ENCODE measurements at places on chromosomes 11 and 22.

GRCh38 chr11:75959540-75959939 is 144.5 kb downstream of the UVRAG start:
- DNase-seq, result no peak

GRCh38 chr11:94876222-94876621 is 97.1 kb downstream of the CWC15 start:
- no peak for DNase-seq

- DNase-seq, result no peak
These were observed 10.0 kb downstream of the RHOG start for GRCh38 chr11:3830730-3831129.

- DNase-seq, result no peak
These were observed 371.1 kb downstream of the RAB38 start for GRCh38 chr11:87804176-87804575.

DNA sequence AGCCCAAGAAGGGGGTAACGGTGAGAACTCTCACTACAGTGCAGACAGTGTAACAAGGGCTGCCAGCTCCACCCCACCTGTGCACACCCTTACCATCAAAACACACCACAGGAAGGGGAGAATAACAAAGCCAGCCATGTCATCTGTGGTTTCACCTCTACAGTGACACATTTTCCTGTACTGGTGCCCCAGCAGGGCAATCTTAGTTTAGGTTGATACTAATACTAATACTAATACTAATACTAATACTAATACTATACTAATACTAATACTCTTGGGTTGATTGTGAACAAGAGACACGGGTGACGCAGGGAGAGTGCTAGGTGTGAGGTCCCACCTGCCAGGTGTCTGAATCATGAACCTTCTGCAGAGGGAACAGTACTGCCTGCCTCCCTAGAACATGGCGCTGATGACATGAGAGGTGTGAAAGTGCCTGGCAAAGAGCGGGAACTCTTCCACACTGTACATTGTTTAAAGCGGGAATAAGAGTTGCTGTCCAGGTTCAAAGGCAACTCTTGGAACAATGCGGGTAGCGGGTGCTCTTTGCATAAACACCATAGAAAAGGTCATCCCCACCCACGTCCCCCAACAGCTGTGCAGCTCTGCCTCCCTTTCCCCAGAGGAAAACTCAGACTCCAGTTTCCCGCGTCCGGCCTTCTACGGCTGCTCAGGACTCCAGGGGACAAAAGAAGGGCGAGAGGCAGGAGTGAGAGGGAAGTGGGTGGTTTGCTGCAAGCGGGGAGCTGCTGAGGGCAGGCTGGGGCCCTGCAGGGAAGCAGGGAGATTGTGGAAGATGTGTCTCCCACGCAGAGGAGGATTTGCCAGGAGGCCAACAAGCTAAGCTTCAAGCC is 25.0 kb upstream of the TMPRSS4 start:
- DNase-seq, result peak; percentile 76

DNA sequence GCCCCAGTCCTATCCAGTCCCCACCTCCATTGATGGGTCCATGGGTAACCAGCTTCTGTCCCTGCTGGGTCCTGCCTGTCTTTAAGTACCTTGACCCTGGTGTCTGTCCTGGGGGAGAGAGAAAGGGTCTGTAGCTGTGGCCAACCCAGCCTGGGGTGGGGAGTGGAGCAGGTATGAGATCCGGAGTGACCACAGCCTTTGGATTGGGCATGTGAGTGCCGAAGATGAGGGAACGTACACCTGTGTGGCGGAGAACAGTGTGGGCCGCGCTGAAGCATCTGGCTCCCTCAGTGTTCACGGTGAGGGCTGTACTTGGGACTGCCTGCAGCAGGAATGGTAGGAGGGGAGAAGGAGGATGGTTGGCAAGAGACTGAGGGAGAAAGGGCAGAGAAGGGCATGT is 5.2 kb downstream of the ROBO3 start:
- DNase-seq, result no peak

DNA sequence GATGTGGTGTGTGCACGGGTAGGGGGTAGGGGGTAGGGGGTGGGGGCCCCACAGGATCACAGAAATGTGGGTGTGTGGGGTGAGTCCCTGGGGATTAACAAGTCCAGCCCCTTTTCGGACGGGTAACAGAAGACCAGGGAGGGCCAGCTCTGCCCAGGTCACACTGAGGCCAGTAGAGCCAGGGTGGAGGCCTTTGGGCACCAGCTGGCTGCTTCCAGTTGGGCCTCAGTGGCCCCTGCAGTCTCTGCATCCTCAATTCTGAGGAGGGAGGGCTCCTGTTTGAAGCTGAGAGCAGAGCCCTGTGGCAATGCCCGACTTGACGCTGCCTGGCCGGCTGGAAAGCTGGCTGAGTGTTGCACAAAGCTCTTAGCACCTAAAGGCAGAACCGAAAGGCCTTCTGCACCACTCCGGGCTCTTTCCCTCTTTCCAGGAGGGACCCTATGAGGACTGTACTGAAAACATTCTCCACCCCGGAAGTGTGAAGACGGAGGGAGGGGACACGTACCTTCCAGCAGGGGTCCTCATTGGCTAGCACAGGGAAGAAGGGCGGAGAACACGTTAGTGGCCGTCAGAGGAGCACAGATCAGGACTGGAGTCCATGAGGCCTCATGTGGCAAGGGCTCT is 120.4 kb downstream of the PHF21B start:
- DNase-seq, result no peak

- DNase-seq, result peak; percentile 19
These were observed 26.9 kb downstream of the POLR3H start for GRCh38 chr22:41517172-41518047.

DNA sequence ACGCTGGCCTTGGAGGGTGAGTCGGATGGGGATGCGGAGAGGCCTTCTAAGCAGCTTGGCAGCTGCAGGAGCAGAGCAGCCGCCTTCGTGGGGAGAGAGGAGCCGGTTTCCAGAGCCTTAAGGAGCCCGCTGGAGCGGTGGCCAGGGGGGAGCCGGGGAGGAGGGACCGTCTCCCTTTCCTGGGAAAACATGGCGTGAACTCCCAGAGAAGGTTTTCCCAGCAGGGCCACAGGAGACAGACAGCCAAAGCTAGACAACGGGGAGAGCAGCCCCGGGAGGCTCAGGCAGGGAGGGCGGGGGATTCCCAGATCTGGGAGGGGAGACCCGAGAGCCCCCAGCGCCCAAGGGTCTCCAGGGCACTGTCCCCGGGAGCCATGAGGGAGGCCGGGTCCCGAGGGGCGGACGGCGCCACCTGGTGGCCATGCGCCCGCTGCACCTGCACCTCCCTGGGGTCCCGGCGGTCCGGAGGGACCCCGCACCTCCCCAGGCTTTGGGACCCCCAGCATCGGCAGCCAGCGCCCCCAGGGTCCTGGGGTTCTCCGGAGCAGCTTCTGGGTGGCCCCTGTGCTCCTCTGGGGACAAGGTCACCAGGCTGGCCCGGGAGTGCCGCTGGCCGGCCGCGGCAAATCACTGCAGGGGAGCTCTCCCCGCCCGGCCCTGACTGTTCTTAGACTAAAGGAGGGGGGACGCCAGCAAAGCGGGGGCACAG is 2.4 kb upstream of the SYT8 start:
- peak; percentile 37 for DNase-seq

GRCh38 chr11:10930972-10931760 is 73.3 kb upstream of the ZBED5 start:
- peak; percentile 9 for DNase-seq

GRCh38 chr11:110430267-110431050 is 711 bp downstream of the FDX1 start:
- DNase-seq, result peak; percentile 3

DNA sequence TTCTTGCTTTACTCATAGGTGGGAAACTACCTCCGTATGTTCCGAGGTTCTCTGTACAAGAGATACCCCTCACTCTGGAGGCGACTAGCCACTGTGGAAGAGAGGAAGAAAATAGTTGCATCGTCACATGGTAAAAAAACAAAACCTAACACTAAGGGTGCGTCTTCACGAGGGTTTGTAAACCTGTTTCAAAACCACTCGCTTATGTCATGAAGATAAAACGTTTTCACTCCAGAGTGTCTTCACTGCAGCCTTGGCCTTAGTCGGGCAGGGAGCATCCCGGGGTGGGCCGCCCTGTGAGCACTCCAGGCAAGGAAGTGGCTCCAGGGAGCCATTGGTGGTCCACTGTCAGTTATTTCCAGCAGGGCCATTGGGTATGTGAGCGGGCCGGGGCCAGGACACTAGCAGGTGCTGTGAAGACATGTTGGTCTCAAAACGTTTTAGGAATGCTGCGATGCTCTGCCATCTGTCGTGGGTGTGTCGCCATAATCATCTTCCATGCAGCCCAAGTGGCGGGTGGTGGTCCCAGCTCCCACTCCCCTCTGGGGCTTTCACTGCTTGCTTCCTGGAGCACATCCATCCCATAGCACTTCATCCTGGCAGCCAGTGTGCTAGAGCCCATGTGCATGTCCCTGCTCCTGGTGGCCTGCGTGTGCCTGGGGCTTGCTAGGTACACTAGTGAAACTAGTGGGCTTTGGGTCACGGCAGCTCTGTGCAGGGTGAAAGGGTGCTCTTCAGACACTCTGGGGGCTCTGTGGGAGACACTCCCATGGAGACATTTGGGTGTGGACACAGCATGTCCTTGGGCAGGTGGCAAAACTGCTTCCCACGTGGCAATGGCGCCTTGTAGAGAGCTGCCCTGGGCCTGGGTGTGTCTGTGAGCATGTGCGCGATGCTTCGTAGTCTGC is 5.2 kb downstream of the SMARCB1 start:
- DNase-seq, result no peak
